ENCODE measurements at places on chromosomes 4 and X.

- peak; percentile 22 for DNase-seq
Measured at GRCh38 chr4:74632634-74633033, 161.7 kb downstream of the BTC start.

- peak; percentile 10 for DNase-seq
Measured at GRCh38 chrX:129984111-129984958, 1.9 kb downstream of the BCORL1 start.

DNA sequence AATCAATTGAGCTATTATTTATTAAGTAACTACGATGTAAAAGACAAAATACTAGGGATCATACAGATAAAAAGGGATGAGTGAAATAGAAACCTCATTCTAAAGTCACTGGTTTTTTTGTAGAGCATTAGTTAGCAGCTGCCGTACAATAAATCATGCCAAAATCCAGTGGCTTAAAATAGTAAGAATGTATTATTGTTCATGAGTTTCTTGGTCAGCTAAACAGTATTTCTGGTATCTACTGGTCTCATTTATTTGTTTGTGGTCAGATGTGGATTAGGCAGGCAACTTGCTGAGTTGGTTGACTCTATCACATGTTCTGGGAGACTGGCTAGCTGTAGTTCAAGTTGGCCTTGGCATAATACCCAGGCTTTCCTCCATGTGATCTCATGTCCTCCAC lies 667.3 kb downstream of the GALNTL6 start:
- no peak for DNase-seq

DNA sequence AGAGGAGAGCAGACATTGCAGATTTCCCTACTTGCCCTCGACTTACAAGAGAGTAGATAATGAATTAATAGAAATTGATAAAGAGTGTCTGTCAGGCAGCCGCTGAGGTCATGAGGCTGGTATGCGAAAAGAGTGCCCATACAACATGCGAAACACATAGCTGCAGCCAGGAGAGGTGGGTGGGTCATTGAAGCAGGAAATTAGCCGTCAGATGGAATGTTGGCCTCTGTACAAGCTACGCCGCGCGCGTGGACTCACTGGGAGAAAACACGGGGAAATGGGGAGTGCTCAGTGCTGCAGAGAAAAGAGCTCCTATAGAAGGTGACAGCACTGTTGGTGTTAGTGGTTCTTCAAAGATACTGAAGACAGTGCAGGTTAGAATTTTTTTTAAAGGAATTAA lies 125.1 kb downstream of the RAPGEF2 start:
- DNase-seq: peak; percentile 73

DNA sequence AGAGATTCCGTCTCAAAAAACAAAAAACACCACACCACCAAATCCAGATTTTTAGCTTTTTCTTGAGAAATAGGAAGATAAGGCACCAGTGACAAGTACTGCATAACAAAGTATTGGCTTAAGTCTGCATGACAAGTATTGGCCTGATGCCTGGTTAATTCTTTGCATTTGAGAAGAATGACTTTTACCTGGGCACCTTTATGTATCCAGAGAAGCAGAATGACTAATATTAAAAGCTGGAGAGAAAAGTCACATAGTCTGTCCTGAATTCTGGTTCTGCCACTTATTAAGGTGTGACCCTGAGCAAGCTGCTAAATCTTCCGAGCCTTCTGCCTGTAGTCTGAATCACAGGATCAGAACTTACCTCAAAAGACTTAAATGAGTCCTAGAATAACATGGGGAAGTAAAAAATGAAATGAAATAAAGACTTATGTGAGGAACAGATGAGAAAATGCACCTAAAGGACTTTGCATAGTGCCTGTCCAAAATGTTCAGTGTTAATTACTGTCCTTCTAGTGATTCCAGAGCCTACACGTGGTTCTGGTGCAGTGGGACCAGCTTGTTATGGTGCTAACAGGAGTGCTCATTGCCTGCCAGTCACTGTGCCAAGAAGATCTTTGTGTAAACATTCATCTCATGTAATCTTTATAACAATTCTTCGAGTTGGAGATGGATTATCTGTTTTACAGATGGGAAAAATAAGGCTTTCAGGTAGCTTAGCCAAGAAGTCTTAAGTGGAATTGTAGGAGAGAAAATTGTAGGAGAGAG lies 31.6 kb downstream of the UGDH start:
- no peak for DNase-seq

- DNase-seq: no peak
Measured at GRCh38 chr4:59689149-59689548, 1511.0 kb upstream of the ADGRL3 start.

DNA sequence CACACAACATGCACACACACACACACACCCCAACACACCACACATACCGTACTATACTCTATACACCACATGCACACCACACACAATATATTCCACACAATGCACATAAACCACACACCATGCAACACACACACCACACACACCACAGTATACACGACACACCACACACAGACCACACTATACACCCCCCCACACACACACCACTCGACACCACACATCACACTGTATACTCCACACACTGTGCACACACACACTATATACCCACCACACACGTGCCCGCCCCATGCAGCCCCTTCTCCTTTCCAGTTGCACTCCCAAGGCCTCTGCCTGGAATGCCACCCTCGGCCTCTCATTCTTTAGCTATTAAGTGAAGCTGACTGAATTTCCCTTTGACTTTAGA lies 148.2 kb upstream of the NOCT start:
- DNase-seq: no peak

- no peak for DNase-seq
Measured at GRCh38 chr4:20356565-20356964, 104.9 kb downstream of the SLIT2 start.

DNA sequence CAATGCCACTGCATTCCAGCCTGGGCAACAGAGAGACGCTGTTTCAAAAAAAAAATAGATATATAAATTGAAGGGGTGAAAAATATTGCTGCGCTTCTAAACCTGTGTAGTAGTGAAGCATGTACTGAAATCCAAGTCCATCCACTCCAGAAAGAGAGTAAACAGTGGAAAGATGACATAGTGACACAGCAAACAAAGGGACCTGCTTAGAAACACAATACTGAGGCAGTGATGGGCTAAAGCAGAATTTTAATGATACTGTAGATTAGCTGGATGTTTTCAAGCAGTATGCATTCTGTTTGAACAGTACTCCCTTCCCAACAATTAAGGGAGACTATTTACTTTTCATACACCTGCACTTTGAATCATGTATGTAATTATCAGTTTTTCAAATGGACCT lies 42.5 kb downstream of the TFDP3 start:
- DNase-seq: no peak

- DNase-seq: no peak
Measured at GRCh38 chr4:93061826-93062225, 758.1 kb downstream of the GRID2 start.

DNA sequence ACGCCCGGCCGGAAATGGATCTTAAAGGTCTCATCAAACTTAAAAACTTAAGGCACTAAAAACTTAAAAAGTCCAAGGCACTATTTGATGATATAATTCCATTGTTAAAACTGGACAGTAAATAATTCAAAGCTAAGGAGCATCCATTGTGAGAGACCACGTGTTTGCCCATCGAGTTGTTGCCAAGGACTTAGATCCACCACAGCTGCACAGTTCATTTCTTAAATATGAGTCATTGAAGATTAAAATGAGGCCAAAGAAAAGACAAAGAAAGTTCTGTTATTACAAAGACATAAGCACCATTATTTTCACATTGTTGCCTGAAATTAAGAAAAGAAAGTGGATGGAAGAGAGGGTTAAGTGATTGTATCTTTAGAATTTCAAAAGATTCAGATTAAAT lies 411.5 kb upstream of the FTHL17 start:
- DNase-seq: peak; percentile 46

- DNase-seq: no peak
Measured at GRCh38 chr4:142554412-142554811, 291.7 kb downstream of the INPP4B start.

DNA sequence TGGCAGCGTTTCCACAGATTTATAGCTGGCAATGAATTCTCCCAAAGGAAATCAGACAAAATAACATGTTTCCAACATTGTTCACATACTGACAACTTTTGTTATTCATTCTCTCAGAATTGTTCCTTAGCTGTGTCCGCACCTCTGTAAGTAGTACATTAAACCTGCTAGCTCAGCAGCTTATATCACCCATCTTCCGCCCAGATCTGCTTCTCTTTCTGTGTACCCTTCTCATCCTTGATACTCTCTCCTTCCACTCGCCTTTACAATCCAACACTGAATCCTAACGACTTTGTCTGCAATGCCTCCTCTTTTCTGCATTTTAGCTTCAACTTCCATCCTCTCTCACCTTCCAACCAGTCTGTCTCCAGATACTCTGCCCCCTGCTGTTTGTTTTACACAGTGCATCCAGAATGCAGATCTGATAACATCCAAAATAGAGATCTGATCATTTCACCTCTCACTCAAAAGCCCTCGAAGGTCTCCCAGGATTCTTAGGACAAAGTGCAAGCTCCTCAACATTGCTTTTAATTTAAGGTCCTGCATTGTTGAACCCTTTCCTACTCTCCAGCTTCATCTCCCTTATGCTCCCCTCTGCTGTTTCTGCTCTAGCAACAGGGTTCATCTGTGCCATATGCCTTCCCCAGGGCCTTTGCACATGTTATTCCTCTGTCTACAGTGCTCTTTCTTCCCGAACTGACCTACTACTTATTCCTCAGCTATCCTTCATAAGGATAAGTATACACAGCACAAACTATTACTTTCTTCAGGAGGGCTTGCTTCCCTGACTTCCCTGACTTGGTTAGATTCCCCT lies 67.3 kb upstream of the VBP1 start:
- peak; percentile 35 for DNase-seq

GRCh38 chrX:128436397-128437103 lies 384.3 kb upstream of the ACTRT1 start:
- no peak for DNase-seq

- no peak for DNase-seq
Measured at GRCh38 chrX:12138361-12139313, at the start of gene FRMPD4. TSS of gene FRMPD4 (plus strand) at chrX:12138473. CDS start at chrX:12138972, 499 bp downstream.

DNA sequence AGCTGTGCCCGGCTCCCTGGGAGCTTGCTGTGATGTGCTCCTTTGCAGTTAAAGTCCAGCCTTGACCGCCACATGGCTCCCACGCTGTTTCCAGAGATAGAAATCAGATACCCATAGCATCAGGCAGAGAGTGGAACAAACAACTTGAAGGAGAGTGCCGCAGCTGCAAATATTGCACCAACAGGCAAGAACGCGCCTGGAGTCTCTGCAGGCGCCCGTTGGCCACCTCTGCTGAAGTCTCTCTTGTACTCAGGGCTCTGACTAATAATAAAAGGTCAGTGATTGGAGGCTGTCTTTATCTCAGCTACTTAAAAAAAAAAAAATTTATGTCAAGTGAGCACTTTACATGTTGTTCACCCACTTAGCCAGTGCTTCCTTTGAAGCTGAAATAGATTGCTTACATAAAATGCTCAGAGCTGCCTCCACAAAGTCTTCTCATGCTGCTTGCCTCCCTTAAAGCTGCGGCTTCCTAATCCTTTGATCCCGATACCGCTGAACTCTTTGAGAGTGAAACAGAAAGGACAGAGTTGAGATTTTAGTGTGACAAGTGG lies 30.9 kb upstream of the TENM3 start:
- no peak for DNase-seq

GRCh38 chrX:34381241-34381640 lies 249.1 kb upstream of the FAM47A start:
- DNase-seq: no peak

DNA sequence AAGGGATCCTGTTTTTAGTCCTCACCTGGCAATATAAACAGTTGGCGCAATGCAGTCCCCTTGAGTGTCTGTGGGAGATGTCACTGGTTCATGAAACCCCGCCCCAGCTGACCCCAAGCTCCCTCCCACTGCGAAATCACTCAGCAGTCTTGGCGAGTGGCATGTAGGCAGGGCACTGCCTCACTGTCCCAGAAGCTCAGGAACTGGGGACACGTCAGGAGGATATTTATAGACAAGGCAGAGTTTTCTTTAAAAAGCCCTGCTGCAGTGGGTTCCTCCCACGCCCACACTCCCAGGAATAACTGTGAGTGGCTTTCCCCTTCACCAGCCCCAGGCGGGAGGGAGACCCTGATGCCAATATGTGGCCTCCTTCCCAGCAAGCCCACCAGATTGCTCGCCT lies 44.3 kb upstream of the PPP2R2C start:
- DNase-seq: no peak

GRCh38 chr4:158374318-158374717 lies 147.4 kb upstream of the RXFP1 start:
- DNase-seq: no peak

GRCh38 chrX:41317477-41318208 lies 16.3 kb upstream of the DDX3X start:
- DNase-seq: no peak

DNA sequence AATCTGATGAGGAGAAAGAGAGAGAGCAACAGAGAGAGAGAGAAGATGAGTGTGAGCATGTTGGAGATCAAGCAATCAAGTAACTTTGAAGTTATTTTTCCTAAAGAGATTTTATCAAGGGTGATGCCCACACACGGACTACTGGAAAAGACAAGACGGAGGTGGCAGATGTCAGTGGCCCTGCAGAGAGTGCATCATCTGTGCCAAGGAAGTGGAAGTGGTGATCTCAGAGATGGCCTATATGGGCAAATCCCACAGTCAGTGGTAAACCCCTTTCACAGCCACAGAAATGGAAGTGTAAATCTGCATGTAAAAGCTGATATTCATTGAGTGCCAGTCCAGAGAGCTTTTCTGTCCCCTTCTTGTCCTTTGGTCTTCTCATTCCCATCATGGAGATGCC lies 577.2 kb upstream of the AADAT start:
- no peak for DNase-seq

DNA sequence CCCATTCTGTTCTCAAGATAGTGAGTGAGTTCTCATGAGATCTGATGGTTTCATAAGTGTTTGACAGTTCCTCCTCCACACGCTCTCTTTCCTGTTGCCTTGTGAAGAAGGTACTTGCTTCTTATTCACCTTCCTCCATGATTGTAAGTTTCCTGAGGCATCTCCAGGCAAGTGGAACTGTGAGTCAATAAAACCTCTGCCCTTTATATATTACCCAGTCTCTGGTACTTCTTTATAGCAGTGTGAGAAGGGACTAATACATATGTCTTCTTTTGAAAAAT lies 58.4 kb downstream of the CFAP299 start:
- no peak for DNase-seq

DNA sequence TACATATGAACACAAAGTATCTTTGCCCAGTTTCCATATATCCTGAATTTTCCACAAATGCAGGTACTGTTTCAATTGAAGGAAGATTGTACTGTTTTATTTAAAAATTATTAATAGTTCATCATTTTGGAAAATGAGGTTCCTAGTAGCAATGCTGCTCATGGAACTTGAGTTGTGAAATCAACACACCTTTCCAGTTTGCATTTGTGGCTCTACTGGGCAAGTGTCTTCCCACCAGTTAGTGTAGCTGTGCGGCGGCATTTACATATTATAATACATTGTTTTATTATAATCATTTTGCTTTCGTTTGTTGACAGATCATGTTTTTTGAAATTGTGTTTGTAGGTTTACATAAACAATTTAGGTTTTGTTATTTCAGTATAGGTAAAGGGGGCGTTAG lies 2.0 kb upstream of the DDX3X start:
- no peak for DNase-seq
